ENCODE measurements at places on chromosomes 12 and 14.

GRCh38 chr12:46360908-46361666 is 11.5 kb downstream of the SLC38A2 start:
- no peak for DNase-seq

DNA sequence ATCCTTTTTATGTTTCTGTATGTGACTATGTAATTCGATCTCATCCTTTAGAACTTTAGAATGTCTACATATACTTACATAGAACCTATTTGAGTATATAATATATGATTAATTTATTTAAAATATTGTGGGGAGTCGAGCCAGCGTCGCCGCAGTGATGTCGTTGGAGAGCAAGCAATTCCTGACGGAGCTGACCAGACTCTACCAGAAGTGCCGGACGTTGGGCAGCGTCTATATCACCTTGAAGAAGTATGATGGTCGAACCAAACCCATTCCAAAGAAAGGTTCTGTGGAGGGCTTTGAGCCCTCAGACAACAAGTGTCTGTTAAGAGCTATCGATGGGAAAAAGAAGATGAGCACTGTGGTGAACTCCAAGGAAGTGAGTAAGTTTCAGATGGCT is 6.4 kb upstream of the CD27 start:
- DNase-seq = no peak

DNA sequence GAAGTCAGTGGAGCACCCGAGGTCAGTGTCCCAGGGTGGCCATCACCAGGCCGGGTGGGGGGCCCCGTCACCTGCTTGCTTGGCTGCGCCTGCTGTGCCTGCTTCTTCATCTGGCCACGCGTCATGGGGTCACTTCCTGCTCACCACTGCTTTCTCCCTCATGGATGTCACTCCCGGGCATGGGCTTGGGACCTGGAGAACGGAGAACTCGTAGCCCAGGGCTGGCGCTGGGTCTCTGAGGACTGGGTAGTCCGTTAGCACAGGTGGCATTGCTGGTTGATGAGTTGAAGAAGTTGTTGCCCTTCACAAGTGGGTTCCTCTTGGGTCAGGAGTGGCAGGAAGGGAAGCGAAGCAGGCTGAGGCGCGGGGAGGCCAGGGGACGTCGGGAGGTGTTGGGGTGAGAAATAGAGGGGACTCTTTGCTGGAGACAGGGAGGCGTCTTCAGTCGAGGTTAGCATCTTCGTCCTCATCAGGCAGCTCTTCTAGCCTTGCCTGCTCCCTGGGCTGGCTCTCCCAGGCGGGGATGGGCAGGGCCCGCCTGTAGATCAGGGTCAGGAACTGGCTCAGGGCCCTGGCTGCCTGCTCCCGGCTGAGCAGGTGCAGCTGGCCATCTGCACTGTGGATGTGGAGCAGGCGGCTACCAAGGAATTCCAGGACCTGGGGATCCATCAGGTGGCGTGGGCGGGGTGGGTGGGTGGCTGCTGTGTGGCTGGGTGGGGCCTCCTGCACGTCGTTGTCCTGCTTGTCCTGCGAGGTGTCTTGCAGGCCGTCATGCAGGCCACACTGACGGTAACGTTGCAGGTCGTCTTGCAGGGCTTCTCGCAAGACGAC is 23.0 kb downstream of the RTL1 start:
- DNase-seq = no peak

DNA sequence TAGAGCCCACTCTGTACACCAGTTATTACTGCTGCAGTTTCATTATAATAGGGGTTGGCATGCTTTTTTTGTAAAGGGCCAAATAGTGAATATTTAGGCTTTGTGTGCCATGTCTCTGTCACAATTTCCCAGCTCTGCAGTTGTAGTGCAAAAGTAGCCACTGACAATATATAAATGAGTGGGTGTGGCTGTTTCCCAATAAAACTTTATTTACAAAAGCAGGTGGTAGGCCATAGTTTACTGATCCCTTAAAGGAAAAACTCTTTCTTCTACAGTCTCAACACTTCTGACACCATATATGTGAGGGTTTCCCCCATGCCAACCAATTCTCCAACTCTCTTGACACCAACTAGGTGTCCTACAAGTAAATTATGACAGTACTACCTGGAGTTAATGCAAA is 110.2 kb upstream of the NAP1L1 start:
- no peak for DNase-seq

DNA sequence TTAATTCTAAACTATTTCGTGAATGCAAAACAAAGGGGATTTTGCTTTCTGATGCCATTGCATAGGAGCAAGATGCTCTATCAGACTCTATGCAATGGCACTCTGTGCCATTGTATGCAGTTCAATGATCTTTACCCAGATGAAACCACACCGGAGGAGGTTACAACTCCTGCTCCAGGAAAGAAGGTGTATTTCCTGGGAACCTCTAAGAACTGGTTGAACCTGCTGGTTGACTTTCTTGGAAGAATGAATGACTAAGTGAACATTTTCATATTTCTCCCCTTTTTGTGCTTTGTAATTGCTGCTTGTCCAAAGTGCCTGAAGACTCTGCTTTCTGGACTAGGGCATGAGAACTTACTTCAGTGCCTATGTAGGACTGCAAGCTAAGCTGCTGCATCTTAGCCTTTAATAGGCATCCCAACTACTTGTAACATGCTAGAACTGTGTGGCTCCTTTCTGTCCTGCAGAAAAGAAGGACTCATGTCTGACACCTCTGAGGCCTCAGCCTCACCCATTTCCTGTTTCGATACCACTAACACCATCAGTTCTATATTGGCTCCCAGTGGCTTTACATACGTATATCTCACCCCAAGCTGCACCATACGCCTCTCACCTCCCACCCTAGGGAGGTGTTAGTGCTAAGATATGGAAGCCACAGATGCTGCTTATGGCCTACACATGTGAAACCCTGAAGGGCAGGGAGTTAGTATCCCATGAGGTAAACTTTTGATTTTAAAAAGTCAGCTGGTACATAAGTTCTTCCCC is 193.5 kb upstream of the CNOT2 start:
- no peak for DNase-seq

- DNase-seq = no peak
Measured at GRCh38 chr12:52423661-52424500, 10.3 kb downstream of the KRT75 start.

GRCh38 chr12:78002878-78003277 is 172.2 kb downstream of the NAV3 start:
- no peak for DNase-seq

DNA sequence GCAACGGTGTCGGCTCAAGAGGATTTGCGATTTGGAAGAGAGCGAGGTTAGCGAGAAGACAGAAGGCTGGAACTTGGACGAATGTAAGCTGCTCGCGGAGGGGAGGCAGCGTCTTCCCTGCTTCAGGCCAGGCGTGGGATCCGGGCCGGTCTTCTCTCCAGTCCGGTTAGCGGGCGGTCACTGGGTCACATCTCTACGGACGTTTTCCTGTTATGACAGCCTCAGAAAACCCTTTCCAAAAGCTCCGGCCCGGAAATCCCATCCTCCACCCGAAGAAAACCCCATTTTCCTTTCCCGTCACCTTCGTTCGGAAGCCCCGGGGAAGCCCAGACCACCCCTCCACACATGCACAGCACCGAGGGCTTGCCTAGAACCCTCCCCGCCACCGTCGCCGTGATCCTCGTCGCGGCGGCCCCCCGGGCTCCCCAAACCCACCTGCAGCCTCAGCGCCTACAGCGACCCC is 268 bp downstream of the NDUFB1 start:
- DNase-seq = no peak

DNA sequence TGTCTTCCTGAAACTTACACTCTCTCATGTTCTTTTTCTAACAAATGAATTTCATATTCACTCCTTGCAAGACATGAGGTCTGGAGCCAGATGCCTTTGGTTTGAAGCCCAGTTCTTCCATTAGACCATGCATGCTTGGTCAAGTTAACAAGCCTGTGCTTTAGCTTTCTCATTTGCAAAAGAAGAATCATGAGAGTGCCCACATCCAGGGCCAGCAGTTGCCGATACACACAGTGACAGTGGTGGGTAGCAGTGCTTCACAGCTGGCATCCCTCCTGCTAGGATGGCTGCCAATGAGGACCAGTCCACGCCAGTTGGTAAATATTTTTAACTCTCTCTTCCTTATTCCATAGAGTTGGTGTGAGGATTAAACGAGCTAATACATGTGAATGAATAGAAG is 163.1 kb downstream of the PHLDA1 start:
- DNase-seq = no peak

DNA sequence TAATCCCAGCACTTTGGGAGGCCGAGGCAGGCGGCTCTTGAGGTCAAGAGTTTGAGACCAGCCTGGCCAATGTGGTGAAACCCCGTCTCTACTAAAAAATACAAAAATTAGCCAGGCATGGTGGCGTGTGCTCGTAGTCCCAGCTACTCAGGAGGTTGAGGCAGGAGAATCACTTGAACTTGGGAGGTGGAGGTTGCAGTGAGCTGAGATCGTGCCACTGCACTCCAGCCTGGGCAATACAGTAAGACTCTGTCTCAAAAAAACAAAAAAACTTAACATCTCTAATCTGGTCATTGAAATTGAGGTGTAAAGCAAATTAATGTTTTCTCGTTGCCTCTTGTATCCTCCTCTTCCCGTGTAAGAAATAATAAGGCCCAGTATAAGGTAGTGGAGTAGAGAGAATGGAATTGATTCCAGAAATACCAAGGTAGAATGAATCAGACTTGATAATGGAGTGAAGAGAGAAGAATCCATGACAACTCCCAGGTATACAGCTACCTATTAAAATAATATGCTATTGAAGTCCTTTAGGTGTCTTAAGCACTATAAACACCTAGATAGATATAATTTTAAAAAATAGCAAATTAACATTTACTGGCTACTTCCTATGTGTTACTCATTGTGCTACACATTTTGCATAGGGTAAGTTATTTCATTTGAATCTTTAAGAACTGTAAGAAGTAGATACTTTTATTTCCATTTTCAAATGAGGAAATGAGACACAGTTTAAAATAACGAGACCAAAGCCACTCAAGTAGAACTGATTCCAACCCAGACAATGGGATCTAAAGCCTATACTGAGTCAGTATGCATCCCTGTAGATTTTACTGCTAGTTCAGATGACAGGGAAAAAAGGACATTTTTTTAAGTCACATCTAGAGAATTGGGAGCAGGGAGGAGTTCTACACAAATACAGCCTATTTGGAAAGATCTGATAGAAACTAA is 23.2 kb downstream of the RAP1B start:
- DNase-seq = no peak

GRCh38 chr12:75705749-75706711 is 194.6 kb upstream of the KRR1 start:
- DNase-seq = no peak

- DNase-seq = peak; percentile 51
Measured at GRCh38 chr12:47281667-47282171, 202.0 kb upstream of the AMIGO2 start.

GRCh38 chr14:80695869-80696268 is 245.7 kb downstream of the CEP128 start:
- no peak for DNase-seq

DNA sequence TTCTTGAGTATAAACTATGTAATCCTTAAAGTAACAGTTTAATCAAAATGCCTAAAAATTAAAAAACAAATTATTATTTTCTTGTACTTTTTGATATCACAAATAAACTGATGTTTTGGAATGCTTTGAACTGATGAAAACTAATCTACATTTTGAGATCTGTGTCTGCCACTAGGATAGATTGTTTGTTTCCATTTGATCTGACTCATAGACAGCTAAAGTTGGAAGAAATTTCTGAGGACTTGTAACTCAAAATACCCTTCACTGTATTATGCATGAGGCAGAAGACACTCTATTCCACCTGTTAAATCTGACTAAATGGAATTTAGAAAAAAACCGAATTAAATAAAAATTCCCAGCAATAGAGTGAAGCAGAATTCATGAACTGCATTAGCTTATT is 1400.0 kb upstream of the FLRT2 start:
- DNase-seq = no peak

DNA sequence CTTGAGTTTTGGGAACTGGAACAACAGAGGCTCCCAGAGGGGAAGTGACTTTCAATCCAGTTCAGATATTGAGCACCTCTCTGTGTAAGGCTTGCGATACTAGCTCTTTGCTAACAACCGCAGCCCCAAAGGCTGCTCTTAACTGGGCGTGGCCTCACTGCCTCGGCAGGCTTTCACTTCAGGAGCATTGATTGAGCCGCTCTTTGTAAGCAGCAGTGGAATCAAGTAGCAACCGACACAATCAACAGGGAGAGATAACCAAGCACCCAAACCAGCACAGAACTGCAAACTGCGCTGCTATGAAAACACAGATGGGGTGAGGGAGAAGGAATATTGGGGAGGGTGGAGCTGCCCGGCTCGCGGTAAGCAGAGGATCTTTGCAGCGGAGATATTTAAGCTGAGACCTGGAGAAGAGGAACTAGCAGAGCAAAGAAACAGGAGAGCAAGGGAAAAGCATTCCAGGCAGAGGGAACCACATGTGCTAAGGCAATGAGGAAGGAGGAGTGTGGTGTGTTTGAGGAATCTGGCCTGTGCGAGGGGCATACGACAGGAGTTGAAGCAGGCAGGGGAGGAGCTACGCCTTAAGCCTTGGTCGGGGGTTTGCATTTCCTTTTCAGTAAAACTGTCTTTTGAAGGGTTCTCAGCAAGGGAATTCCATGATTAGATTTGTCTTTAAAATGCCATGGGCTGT is 17.3 kb upstream of the YY1 start:
- DNase-seq = peak; percentile 75

GRCh38 chr14:38904959-38905358 is 198.1 kb downstream of the SEC23A start:
- DNase-seq = no peak

DNA sequence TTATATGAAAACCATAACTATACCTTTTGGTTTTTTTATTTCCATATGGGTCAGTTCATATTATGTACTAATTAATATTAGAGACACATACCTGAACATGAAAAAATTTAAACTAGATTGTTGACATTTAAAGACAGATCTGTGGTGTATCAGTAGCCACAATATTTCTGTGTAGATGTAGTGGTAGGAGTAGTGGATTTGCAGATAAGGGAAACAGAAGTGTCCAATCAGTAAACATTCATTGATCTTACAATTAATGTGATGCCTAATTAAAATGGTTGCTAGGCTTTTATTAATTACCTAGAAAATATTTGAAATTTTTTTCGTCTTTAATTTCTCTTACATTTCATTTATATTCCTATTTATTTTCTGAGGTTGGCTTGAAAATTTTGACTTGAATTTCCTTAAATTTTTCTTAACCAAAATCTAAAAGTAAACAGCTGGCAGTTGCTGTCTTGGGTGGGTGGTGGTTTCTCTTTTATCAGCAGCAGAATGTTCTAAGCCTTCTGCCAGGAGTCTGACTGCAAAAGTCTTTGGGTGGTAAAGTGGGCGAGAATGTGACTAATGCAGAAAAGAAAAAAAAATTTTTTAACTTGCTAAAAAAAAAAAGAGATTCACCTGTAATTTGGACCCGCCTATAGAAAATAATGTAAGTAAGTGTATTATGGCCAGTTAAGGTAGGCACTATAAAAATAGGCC is 2.4 kb downstream of the FGFR1OP2 start:
- DNase-seq = no peak

DNA sequence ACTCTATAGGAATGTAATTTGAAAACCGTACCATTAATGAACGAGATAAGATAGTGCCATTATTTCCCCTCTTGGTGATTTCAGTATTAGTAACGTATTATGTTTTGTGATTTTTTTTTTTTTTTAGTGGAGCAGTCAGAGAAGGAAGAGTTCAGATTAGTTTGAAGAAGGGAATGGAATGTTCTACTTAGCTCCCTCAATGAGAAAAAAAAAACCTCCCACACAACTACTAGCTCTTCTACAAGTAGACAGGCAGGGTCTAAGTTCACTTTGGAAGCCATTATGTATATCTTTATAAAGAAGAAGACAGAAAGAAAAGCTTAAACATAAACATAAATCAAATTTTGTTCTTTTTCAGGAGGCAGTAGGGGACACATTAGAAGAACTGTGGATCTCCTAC is 27.3 kb downstream of the PNMA1 start:
- no peak for DNase-seq

Data from activated CD4-positive, alpha-beta T cell treated with anti-CD3 and anti-CD28 coated beads, Interleukin-2, amount 50 U/mL, for 48 hours (primary cell).